CD4-positive, alpha-beta T cell treated with Interleukin-12 subunit alpha and Interleukin-12 subunit beta, for 1 hour (primary cell): ENCODE measurements at places on chromosomes 2 and 18.

DNA sequence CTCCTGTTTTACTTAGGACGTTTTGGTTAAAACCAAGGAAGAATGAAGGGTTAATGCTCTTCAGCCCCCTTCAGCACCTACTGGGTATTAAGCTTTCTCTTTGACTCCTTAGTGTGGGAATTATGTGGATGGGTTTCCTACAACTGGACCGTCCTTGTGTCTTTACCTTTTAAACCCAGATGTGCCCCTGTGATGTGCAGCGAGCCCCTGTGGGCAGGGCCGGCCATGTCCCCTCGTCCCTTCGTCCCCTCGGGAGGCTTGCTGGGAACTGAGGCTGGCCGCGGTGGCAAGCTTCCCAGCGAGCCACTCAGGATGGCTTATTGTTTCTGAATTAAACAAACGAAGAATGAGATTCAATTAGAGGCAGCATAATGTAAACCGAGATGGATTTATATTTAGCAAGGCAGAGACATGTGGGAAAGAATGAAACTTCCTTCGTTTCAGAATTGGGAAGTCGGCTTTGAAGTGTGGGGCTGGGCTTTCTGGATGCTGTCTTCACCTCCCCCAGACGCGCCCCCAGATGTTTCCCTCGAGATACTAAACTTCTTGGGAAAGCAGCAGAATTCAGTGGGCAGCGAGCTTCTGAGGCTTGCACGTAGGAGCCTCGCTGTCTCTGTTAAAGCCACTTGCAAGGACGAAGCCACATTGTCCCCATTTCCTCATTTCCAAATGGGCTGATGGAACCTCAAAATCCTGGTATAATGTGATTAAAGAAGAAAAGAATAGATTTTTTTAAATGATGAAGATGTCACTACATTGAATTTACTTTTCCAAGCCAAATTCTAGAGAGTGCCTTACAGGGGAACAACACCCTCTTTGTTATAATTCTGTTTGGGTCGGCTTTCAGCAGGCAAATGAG is 146.0 kb downstream of the VAPA start:
- no peak for DNase-seq

- no peak for DNase-seq
Observed at GRCh38 chr2:20362701-20363435, 12.2 kb upstream of the PUM2 start.

GRCh38 chr18:74050807-74051206 is 96.8 kb downstream of the FBXO15 start:
- no peak for DNase-seq

DNA sequence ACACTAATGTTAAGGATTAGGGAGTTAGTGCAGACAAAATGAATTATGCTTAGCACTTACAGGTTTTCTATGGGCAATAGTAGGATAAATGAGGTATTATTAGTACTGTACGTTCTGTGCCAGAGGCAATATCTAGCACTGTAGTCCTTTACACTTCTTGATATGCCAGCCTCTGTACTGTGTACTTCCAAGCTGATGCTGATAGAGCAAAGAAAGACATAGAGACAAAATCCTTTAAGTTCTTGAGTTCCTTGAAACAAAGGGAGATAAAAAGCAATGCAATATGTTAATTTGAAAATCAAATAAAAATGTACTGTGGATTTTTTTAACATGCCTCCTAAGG is 1234.0 kb upstream of the NXPH2 start:
- no peak for DNase-seq

GRCh38 chr2:215270118-215270451 is 41.8 kb upstream of the ATIC start:
- no peak for DNase-seq

- no peak for DNase-seq
Observed at GRCh38 chr2:40281021-40281940, 170.6 kb downstream of the SLC8A1 start.

DNA sequence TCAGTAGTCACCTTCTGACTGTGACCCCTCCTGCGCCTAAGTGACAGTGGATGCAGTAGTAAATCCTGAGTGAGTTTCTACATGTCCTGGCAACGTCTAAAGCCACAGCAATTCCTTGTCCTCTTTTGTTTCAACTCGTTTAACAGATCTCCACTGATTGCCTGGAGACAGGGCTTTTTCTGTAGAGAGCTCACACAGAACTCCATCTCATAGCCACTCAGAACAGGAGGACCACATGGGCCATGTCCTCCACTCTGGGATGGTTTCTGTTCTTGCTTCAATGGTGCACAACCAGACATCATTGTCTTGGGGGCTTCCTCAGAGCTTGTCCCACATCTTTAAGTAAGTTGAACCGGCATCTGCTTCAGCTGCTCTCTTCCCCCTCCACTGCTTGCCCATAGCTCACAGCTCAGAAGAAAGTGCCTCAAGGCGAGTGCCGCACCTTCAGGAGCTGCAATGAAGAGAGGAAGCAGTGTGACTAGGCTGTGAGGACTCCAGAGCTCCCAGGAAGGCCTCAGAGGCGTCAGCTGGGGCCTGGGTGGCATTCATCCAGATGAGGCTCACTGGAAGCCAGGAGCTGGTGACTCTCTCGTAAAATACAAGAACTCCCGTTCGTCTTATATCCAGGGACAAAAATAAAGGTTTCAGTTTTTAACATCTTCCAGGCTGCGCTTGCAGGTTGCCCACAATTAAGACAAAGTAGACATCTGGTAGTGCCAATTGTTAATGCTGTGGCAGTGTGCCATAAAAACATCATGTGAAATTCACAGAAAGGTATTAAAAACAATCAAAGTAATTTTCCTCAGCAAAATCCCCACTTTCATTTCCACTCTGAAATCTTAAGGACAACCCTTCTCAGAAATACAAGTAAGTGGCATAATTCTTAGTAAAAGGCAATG is 37.3 kb downstream of the ST3GAL5 start:
- DNase-seq, result peak; percentile 40

DNA sequence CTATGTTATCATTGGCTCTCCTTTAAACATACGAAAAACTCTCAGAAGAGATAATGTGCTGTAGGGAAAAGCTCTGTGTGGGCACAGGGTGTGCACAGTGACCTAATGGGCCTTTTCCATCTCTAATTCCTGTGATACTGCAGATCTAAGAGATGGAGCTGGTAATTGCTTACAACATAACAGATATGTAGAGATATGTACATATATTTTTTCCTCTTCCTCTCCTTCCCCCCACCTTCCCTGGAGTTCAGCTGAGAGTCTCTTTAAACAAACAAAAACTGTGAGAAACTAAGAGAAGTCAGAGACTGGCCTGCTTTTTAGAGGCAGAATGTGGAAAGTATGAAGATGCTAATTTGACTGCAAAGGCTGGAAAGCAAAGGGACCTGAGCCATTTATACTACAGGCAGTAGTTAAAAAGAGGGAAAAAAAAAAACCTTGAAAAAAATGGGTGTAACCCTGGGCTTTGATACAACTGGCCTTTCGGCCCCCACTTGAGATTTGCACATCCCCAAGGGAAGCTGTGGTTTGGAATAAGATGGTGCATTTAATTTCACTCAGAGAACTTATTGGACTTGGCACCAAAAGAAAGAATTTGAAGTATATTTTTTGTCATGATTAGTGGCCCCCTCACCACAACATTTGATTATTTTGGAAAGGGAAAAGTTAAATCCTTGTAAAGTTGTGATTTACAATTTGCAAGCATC is 502.2 kb upstream of the ZEB2 start:
- DNase-seq, result no peak

DNA sequence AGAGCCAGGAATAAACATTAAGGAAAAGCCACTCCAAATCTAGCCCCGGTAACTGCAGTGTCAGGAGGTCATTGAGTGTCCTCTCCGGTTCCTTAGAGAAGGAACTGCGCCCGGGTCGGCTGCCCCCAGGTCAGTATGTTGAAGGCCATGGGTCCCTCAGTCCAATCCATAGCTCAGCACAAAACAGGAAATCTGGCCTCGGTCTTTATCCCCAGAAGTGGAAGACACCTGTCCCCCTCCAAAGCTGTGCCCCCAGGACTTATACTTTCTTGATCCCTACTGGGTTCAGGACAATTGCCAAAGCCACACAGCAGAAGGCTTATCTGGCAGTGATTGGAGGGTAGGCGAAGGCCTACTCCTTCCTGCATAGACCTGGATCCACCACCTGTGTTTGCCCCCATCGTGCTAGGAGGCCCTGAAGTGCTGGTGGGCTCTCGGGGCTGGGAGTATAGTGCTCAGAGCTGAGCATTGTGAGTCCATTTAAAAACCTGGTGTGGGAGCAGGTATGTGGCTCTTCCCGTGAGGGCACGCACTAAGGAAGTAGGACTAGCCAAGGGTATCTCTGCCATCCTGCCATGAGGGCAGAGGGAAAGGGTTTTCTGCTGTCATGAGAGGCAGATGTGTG is 178.6 kb downstream of the SEPTIN10 start:
- no peak for DNase-seq

DNA sequence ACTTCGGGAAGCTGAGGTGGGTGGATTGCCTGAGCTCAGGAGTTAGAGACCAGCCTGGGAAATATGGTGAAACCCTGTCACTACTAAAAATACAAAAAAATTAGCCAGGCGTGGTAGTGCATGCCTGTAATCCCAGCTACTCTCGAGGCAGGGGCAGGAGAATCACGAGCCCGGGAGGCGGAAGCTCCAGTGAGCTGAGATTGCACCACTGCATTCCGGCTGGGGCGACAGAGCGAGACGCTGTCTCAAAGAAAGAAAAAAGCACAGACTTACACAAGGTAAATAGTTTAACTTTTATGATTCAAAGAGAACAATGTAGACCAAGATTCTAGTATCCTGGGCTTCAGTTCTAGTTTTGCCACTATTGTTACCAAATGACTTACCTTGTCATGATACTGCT is 37.4 kb downstream of the NCKAP1 start:
- DNase-seq, result no peak

- DNase-seq, result no peak
Observed at GRCh38 chr2:142878031-142878678, 691 bp downstream of the KYNU start.

- no peak for DNase-seq
Observed at GRCh38 chr2:8176887-8177286, 505.0 kb upstream of the ID2 start.

GRCh38 chr2:12091201-12091806 is 344.9 kb downstream of the LPIN1 start:
- no peak for DNase-seq

DNA sequence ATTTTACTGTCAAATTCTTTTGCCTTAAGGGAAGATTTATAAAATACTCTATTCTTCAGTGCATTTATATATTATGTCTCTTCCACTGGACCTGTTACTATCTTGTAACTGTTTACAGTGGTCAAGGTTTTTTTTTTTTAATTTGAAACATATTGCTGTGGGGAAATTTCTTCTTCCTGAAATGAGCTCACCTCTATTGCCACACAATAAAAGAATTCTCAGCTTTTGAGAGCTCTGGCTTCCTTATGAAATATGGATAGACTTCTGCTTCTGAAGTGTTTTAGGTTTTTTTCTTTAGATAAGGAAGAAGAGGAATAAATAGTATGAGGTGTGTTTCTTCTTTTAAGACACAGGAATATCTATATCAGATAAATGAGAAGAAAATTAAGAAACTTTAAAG is 7.7 kb downstream of the VRK2 start:
- no peak for DNase-seq

DNA sequence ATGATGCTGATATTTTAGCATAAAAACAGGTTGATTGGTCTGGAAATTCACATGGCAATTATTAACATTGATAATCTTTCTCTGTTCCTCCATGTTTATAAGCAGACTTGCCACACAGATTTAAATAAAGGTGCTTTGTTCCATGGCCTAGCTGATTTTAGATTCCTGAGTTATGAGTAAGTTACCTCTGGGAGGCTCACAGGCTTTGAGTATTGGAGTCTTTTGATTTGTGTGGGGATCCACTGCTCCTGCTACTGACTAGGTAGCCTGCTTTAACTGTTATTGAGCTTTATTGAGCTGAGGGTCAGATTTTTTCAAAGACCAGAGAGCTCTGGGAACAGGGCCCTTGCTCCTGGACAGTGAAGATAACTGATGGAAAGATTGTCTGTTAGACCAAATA is 166.1 kb downstream of the ANKRD30B start:
- DNase-seq, result no peak

- DNase-seq, result no peak
Observed at GRCh38 chr2:132465917-132466316, 49.3 kb downstream of the GPR39 start.

DNA sequence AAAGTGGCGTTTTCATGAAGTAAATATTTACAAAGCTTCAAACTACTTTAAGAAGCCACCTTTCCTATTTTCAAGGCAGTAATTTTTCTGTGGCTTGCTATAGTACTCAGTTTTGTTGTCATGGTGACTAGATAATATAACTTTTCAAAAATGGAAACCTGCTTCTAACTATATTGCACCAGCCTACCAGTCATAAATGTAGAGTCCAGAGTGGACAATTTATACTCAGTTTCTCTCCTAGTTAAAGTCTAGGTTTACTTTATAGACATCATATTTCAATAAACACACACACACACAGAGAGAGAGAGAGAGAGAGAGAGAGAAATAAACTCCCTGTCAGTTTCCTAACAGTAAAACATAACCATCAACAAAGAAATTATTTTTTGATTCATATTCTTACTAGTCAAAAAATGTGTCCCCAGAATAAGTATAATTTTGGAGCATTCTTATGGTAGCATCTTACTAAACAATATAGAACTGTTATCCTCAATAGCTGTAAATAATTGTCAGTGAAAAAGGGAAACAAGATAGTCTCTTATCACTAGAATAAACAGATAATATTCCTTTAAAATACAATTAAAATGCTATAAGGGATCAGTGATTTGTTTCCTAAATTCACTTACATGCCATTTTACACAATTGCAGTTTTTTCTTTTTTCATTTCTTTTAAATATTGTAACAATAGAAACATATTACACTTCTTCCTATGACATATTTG is 163.5 kb upstream of the BOD1L2 start:
- DNase-seq, result no peak

- DNase-seq, result no peak
Observed at GRCh38 chr2:170368370-170368769, 190.4 kb downstream of the MYO3B start.

- DNase-seq, result no peak
Observed at GRCh38 chr18:7879717-7880116, 312.6 kb downstream of the PTPRM start.

DNA sequence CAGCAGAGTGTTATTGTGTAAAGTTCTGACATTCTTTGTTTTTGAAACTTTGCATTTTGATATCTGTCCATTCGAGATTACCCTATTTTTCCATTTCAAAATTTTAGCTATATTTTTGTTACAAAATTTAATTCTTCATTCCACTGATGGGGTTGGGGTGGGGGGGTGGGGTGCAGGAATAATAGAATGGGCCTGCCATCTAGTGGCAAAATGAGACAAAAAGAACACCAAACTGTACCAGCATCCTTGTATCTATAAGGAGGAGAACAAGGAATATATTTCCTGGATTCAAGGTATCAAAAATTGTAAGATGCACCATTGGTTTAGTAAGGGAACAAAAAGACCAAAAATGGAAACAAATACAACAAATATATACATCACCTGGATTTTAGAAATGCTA is 27.9 kb upstream of the TTR start:
- DNase-seq, result no peak

- no peak for DNase-seq
Observed at GRCh38 chr2:135190799-135191198, 138.7 kb downstream of the RAB3GAP1 start.
